Progenitor cell of endocrine pancreas (in vitro differentiated cells): ENCODE measurements at places on chromosomes 7 and 10. TPM values are rescaled to one million over a fixed set of nuclear protein-coding genes. Genes with fewer than 3 reads are reported as not detected.

ICA1 gene
- 48.8 and 61.7 TPM in 2 replicates for total RNA-seq

DDC gene
- 37.3 and 44.6 TPM in 2 replicates for total RNA-seq

- H3K27me3 ChIP-seq, result no peaks in the 10 kb centered on the region
- no peaks in the 10 kb centered on the region for H3K4me1 ChIP-seq
- no peak overlapping the region for H3K4me3 ChIP-seq
- no peaks in the 10 kb centered on the region for H3K36me3 ChIP-seq
- no peak for DNase-seq
Observed at GRCh38 chr7:129295015-129295423, 70.2 kb downstream of the AHCYL2 start.

DNA sequence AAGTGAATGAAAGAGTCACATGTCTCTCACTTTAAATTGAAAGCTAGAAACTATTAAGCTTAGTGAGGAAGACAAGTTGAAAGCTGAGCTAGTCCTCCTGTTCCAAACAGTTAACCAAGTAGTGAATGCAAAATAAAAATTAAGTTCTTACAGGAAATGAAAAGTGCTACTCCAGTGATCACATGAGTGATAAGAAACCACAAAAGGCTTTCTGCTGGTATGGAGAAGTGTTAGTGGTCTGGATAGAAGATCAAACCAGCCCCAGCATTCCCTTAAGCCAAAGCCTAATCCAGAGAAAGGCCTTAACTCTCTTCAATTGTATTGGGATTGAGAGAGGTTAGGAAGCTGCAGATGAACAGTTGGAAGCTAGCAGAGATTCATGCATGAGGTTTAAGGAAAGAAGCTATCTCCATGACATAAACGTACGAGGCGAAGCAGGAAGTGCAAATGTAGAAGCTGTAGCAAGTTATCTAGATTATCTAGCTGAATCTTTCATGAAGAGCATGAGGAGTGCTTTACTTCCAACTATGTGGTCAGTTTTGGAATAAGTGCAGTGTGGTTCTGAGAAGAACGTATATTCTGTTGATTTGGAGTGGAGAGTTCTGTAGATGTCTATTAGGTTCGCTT lies 261.6 kb downstream of the MDFIC start:
- H3K27me3 ChIP-seq, result no peaks in the 10 kb centered on the region
- H3K4me3 ChIP-seq, result no peak overlapping the region
- no peak for DNase-seq
- H3K4me1 ChIP-seq, result no peaks in the 10 kb centered on the region
- no peak overlapping the region for H3K27ac ChIP-seq
- H3K36me3 ChIP-seq, result no peaks in the 10 kb centered on the region

XRCC2 gene
- 12.2 and 13.8 TPM in 2 replicates for total RNA-seq

- no peak overlapping the region for H3K4me3 ChIP-seq
- no peak overlapping the region for H3K27ac ChIP-seq
- no peak for DNase-seq
- no peaks in the 10 kb centered on the region for H3K4me1 ChIP-seq
Observed at GRCh38 chr7:151607464-151607867, 87.8 kb upstream of the RHEB start.

- H3K27ac ChIP-seq, result peak within 1 kb of the TSS; percentile 98
- peak; percentile 83 for DNase-seq
Observed at GRCh38 chr7:80134536-80135308, at the start of gene GNAI1. Gene GNAI1 (plus strand): TSS chr7:80134831. CDS start chr7:80135161, 330 bp downstream.

- H3K4me1 ChIP-seq, result no peaks in the 10 kb centered on the region
- H3K36me3 ChIP-seq, result no peaks in the 10 kb centered on the region
- DNase-seq, result no peak
- H3K27me3 ChIP-seq, result no peaks in the 10 kb centered on the region
Observed at GRCh38 chr7:79923953-79924352, 210.7 kb upstream of the GNAI1 start.

- no peak overlapping the region for H3K27ac ChIP-seq
- H3K36me3 ChIP-seq, result no peaks in the 10 kb centered on the region
- no peak for DNase-seq
- peaks cover 97% of the 10 kb centered on the region for H3K27me3 ChIP-seq
- peaks cover 4% of the 10 kb centered on the region for H3K4me1 ChIP-seq
Observed at GRCh38 chr7:27244488-27245123, 2.0 kb downstream of the EVX1 start.

EIF3B gene
- total RNA-seq, result 158 and 172 TPM in 2 replicates
